Body of pancreas (tissue), 4 donors: ENCODE measurements at places on chromosomes 2 and 18. TPM values are rescaled to one million over a fixed set of nuclear protein-coding genes. Genes with fewer than 3 reads are reported as not detected.

DNA sequence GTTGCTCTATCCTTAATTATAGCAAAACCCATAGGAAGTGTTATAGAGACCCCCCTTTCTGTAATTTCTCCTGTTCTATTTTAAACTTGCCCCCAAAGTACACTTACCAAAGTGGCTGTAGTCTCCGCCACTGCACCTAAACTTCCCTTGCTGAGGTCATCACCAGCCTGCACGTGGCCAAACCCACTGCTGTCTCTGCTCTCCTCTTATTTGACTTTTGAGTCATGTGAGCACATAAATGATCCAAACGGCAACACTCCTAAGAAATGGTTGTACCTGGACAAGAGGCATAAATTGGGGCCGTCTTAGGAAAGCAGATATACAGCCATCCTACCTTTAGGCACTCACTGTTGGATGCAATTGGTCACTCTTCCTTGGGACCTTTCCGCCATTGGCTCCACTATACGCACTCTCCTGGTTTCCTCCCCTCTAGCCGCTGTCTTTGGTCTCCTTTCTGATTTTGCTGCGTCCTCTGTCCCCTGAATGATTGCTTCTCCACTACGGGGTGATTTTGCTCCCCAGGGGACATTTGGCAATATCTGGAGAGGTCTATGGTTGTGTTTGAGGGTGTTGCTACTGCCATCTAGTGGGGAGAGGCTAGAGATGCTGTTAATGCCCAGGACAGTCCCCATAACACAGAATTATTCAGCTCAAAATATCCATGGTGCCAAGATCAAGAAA, 19.2 kb upstream of the IL36G start:
- peak; percentile 32 for DNase-seq

- no peak for DNase-seq
Observed at GRCh38 chr18:75212751-75213090, 2.1 kb downstream of the TSHZ1 start.

- no peak for DNase-seq
Observed at GRCh38 chr2:131584940-131585339, 57.3 kb downstream of the CCDC74A start.

GRCh38 chr2:101295895-101296294, 12.6 kb downstream of the RNF149 start:
- no peak for DNase-seq

Gene CAVIN2
- total RNA-seq, result 15.8 TPM

Gene CYP27A1
- 9.9 TPM for total RNA-seq

GRCh38 chr18:74465775-74466174, 8.7 kb upstream of the DIPK1C start:
- DNase-seq, result no peak

Gene FOXI3
- not detected for total RNA-seq

Gene EVX2
- not detected for total RNA-seq

Gene FAP
- total RNA-seq, result 4.2 TPM

DNA sequence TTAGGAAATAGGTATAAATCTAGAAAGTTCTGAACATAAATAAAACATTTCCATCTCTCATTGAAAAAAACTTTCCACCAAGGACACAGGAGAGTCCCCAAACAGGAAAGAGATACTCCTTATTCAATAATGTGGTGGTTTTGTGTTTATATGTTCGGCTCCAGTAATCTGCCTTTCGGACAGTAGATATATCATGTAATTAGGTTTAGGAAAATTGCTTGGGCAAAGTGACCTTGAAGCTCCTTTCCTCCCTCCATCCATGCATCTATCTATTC, 69.6 kb downstream of the DDX1 start:
- no peak for DNase-seq

Gene SERTAD2
- 6.7 TPM for total RNA-seq
